Umbilical cord (tissue), 2 donors: ENCODE measurements at places on chromosomes 6 and 20. TPM values are rescaled to one million over a fixed set of nuclear protein-coding genes. Genes with fewer than 3 reads are reported as not detected.

CD83 gene
- total RNA-seq, result 5.5 TPM

EPB41L1 gene
- total RNA-seq, result 7.5 TPM

UBE2C gene
- 3.6 TPM for total RNA-seq

OSBPL2 gene
- total RNA-seq, result 42.4 TPM
